Activated CD4-positive, alpha-beta T cell treated with anti-CD3 and anti-CD28 coated beads for 48 hours (primary cell): ENCODE measurements at places on chromosomes 4 and X.

GRCh38 chr4:143347484-143348111 lies 10.9 kb downstream of the GAB1 start:
- DNase-seq, result no peak

GRCh38 chrX:97995834-97996233 lies 1112.1 kb downstream of the RPA4 start:
- no peak for DNase-seq

- no peak for DNase-seq
Observed at GRCh38 chr4:8838961-8839431, 32.6 kb downstream of the HMX1 start.

DNA sequence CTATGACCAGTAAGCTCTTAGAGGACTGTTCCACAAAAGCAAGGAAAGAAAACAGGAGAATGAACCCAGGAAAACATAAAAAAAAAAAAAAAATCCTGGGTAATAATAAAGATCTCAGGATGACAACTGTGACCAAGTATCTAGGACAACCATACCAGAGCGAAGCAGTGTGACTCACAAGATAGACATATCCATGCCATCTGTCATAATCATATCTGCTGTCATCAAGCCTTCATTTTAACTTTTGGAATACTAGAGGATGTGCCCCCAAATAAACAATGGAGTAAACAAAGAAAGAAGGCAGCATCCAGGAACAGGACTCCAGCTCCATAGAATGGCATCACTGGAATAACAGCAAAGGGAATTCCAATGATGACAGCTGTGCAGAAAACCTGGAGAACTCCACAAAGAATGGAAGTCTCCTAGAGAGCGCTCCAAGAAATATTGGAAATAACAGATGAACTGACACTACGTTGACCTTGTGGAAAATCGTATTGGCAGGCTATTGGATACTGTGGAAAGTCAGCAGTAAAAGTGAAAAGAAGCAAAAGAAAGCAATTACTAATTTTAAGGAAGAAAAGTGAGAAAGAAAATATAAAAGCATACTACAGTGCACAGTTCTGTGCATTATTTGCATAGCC lies 35.3 kb downstream of the HPGDS start:
- no peak for DNase-seq

DNA sequence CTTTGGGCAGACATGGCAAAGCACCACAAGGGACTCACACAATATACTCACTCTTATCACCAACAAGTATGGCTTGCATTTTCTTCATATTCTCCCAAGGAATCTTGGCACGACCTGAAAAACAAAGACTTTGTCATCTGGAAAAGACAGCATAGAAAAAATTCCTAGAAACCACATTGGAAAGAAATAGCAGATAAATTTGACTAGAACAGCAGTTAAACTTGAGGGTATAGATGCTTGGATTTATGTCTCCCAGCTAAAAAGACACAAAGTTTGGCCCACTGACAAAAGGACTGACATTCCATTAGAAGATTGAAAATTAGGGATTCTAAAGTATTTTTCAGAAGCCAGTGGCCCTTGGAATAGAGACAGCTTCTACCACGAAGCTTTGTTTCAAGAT lies 6.9 kb upstream of the VEGFC start:
- DNase-seq, result no peak

DNA sequence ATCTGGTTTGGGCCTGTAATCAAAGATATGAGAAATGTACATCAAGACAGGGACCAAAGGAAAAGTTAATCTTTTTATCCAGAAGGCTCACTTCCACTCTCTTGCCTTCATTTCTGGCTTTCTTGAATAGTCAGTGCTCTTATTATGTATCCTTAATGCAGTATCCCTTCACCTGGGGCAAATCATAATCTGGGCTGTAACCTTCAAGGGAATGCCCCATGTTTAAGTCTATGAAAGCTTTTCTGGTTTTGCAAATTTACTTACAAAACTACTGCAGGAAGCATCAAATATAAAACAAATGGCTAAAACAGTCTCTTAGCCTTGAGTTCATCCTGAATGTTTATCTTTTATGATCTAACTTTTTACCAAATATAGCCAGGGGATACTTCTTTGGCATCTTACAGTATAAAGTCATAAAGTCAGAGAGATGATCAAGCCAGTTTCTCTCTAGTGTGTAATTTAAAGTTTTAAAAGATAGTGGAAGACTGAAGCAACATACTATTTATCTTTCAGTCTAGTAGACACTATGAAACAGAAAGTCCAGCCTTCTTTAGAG lies 1214.8 kb downstream of the STIM2 start:
- no peak for DNase-seq

GRCh38 chrX:108299101-108299591 lies 139.1 kb downstream of the COL4A6 start:
- DNase-seq, result no peak

GRCh38 chrX:133215017-133215416 lies 3.1 kb downstream of the TFDP3 start:
- no peak for DNase-seq

- DNase-seq, result no peak
Observed at GRCh38 chr4:22794732-22795131, 102.0 kb downstream of the GBA3 start.

DNA sequence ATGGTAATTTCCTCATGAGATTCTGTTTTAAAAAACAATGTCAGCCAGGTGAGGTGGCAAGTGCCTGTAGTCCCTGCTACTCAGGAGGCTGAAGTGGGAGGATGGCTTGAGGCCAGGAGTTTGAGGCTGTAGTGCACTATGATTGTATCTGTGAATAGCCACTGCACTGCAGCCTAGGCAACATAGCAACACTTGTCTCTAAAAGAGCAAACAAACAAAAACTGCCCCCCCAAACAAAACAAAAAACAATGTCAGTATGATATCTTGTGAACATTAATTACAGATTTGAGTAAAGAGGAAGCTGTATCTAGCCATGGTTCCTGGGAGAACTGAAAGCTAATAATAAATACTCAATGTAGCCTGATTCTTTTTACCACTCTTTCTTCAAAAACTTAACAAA lies 6.8 kb upstream of the MSL3 start:
- no peak for DNase-seq

DNA sequence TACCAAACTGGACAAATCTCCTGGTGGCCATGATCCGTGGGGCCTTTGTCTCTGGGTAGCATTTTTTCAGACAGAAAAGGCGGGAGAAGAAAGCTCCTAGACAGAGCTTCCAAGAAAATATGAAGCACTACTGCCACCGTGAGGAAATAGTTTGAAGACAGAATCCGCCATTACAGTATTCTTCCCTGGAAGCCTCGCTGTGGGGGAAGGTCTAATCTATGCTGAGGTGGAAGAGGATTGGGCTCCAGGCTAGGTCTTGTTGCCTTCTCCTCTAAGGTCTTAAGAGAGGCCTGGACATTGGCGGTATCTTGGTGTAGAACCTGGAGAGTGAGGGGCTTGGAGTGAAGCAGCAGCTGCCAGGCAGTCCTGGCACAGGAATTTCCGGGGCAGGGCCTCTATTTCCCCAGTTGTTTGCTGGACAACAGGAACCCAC lies 218.9 kb downstream of the OR13H1 start:
- no peak for DNase-seq

DNA sequence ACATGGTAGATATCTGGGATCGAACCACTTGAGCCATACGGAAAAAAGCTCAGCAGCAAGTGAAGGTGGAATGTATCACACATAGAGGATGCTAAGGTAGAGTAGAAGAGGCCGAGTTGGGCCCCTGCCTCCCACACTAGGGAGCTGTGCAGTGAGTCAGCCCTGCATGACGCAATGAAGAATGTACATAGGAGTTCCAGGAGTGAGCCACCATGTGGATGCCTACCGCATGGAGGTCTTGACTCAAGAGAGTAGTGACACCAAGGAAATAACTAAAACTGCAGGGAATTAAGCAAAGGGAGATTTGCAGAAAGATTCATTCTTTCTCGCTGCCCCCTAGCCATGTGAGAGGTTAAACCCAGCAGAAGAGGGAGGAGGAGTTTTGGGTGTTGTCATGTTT lies 389.6 kb upstream of the IGFBP7 start:
- DNase-seq, result no peak

DNA sequence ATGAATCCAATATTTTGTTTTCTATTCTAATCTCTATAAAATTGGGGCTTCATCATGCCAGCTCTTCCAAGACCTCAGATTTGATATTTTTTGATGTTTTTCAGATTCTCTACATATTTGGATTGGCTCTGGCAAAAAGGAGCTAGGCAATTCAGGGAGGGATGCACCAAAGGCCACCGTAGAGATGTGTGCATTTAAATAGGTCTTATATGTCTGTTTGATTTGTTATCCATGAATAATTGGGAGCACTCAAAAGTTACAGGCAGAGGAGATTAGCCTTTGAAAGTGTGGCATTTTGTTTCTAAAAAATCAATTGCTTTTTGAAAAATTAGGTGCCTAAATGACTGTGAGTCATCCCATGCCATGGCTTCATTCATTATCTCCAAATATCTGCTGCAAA lies 147.1 kb upstream of the RPS6KA6 start:
- DNase-seq, result no peak

- no peak for DNase-seq
Observed at GRCh38 chr4:7647186-7647585, 212.5 kb upstream of the PSAPL1 start.

DNA sequence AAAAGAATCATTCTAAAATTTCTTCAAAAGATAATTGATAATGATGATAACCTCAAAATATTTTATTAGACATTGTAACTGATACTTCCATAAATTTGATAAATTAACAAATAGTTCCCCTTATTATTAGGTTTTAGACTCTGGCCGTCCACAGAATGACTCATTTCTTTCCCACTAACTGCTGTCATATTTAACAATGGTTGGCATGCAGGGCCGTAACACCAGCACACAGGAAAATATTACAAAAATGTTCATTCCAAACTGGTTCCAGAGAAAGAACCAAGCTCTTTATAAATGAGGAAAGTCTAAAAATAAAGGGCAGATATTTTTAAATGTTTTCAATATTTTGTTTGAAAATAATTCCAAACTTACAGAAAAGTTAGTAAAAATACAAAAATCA lies 28.2 kb downstream of the WDFY3 start:
- no peak for DNase-seq

DNA sequence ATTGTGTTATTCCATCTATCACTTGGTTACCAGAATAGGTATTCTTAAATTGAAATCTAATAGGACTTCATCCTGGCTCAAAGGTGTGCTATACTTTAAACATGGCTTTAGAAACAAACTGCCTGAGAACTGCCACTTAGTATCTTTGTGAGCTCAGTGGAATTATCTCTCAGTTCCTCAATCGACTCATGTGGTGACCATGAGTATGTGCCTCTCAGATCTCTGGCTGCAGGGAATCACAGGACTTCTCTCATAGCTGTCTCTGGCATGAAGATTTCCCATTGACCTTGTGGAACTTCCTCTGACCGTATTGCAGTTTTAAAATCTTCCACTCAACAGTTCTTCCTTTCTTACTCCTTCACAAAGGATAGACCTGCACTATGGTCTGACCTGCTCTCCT lies 681.9 kb upstream of the BOD1L1 start:
- DNase-seq, result no peak

DNA sequence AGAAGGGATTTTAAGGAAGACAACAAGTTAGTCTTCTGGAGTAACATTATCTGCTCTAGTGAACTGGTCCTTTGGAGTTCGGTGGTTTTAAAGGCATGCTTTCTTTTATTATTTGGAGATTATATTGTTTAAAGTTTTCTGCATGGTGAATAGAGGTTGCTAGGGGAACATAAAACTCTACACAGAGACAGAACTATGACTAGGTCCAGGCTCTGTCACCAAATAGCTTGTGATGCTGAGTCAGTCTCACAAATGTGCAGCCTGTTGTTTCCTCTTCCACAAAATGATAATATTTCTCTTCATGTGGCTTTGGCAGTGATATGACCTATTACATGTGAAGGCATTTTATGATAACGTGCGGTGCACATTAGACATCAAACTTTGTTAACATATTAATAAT lies 132.6 kb downstream of the PACRGL start:
- no peak for DNase-seq

GRCh38 chrX:112867570-112867969 lies 26.9 kb upstream of the AMOT start:
- no peak for DNase-seq

DNA sequence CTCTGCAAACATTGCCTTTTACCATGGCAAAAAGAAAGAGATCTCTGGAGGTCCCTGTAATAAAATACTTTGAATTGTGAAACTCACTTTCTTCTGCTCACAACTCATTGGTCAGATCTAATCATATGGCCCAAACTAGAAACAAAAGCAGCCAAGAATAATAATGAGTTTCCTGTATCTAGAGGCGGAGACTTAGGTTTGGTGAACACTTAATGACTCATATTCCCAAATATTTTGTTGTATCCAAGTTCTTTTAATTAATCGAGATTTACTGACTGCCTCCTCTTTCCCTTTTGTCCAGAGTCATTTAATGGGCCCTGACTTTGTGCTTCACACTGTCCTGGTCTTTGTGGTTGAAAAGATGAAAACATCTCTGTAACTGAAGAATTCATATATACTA lies 190.6 kb downstream of the CCSER1 start:
- DNase-seq, result no peak

GRCh38 chr4:42817913-42818312 lies 74.6 kb upstream of the GRXCR1 start:
- DNase-seq, result no peak

GRCh38 chr4:147012059-147012707 lies 66.5 kb upstream of the TTC29 start:
- DNase-seq, result no peak

GRCh38 chr4:152535360-152535902 lies 461 bp downstream of the FBXW7 start:
- peak; percentile 36 for DNase-seq

DNA sequence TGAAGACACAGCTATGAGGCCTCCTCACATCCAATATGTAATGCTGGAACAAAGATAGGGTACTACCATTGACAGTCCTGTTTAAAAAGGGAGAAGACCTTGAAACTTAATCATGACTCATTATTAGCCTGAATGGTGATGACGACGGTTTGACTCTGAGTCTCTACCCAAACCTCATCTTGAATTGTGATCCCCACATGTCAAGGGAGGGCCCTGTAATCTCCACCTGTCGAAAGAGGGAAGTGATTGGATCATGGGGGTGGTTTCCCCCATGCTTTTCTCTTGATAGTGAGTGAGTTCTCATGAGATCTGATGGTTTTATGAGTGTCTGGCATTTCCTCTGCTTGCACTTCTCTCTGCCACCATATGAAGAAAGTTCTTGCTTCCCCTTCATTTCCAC lies 395.3 kb upstream of the CPEB2 start:
- no peak for DNase-seq

GRCh38 chrX:50161127-50161526 lies 39.7 kb downstream of the AKAP4 start:
- DNase-seq, result no peak

- peak; percentile 50 for DNase-seq
Observed at GRCh38 chrX:15336023-15336413, 695 bp upstream of the PIGA start.

DNA sequence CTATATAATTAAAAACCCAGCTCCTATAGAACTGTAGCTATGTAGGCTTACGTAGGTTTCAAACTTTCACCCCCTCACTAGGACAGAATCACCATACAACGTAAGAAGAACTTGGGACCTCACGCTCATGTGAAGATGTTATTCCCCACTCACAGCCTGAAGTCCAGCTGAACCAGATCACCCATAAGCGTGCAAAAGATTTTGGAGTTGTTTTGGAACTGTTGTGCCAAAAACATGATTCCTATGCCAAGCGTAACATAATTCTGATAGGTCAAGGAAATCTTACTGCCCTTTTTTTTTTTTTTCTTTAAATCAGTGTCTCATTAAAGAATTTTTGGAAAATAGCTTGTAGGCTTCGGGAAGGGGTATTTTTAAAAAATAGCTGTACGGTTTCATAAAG lies 57.0 kb downstream of the LCORL start:
- DNase-seq, result no peak

GRCh38 chr4:102871772-102872171 lies 3.0 kb downstream of the CISD2 start:
- no peak for DNase-seq
